ENCODE measurements at places on chromosomes 16 and 17. TPM values are rescaled to one million over a fixed set of nuclear protein-coding genes. Genes with fewer than 3 reads are reported as not detected.

DNA sequence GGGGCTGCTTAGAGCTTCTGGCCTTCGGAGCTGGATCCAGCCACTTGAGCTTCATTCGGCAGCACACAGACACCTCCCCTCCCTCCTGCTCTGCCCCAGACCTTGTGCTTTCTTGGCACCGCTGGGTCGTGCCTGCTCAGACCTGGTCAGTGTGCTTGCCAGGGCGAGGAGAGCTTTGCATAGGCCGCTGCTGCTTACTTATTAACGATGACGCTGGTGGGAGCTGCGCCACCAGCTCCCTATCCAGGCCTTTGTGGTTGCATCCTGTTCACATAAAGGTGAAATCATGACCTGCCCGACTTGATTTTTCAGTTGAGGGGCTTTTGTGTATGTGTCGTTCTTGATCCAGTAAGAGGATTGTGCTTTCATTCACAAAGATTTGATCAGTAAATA, 101.1 kb downstream of the MSI2 start:
- peak overlapping the region; percentile 66 for H3K4me3 ChIP-seq
- peaks cover 28% of the 10 kb centered on the region for H3K4me1 ChIP-seq
- H3K27ac ChIP-seq, result peak overlapping the region; percentile 83
- H3K27me3 ChIP-seq, result no peaks in the 10 kb centered on the region

The TP53 gene
- total RNA-seq, result 119 TPM

GRCh38 chr16:83994703-83995102, 26.7 kb downstream of the NECAB2 start:
- H3K4me1 ChIP-seq, result peaks cover 23% of the 10 kb centered on the region
- no peak for DNase-seq
- H3K36me3 ChIP-seq, result peaks cover 11% of the 10 kb centered on the region
- H3K27ac ChIP-seq, result peak overlapping the region; percentile 2
- H3K27me3 ChIP-seq, result peaks cover 13% of the 10 kb centered on the region

DNA sequence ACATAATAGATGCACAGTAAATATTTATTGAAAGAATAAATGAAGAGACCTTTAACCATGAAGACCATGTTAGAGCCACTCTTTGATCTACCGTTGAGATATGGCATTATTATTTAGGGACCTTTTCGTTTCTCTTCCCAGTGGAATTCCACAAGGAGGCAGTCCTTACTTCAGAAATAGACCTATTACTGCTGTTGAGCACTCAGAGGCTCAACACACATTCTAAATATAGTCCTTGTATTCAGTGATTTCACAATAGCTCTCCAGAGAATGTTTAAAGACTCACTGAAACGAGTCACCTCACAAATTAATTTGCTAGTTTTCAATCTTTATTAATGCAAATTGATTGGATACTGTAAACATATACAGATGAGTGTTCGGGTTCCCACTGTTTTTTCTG, 603.8 kb downstream of the CDH8 start:
- no peak overlapping the region for H3K4me3 ChIP-seq
- no peaks in the 10 kb centered on the region for H3K4me1 ChIP-seq
- H3K36me3 ChIP-seq, result no peaks in the 10 kb centered on the region

The TBC1D26 gene
- total RNA-seq, result not detected

- H3K4me3 ChIP-seq, result peak overlapping the region; percentile 10
- H3K36me3 ChIP-seq, result peaks cover 18% of the 10 kb centered on the region
- H3K27me3 ChIP-seq, result no peaks in the 10 kb centered on the region
- peak overlapping the region; percentile 24 for H3K27ac ChIP-seq
- peak; percentile 70 for DNase-seq
These were observed 60.5 kb downstream of the CREBBP start for GRCh38 chr16:3819746-3820724.

DNA sequence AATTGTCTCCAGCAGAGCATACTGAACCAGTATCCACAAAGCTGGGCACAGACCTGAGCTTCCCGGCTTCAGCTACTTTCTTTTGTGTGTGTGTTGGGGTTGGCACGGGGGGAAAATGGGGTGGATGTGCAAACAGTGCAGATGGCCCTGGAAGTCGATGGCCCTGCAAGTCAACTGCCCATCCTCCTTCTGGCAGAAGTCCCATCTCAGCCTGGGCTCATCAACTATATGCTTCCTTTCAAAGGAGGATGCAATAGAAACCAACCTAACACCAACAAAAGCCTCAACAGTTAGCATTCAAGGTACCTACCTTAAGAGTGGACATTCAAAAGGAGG, 55.7 kb downstream of the SOX9 start:
- H3K36me3 ChIP-seq, result no peaks in the 10 kb centered on the region
- H3K27me3 ChIP-seq, result peaks cover 27% of the 10 kb centered on the region
- H3K4me3 ChIP-seq, result no peak overlapping the region
- DNase-seq, result no peak

- H3K27me3 ChIP-seq, result no peaks in the 10 kb centered on the region
- no peak for DNase-seq
- no peaks in the 10 kb centered on the region for H3K36me3 ChIP-seq
- H3K4me1 ChIP-seq, result no peaks in the 10 kb centered on the region
- no peak overlapping the region for H3K4me3 ChIP-seq
These were observed 372.5 kb upstream of the CDH8 start for GRCh38 chr16:62408760-62409159.

- peaks cover 76% of the 10 kb centered on the region for H3K36me3 ChIP-seq
- no peak overlapping the region for H3K4me3 ChIP-seq
- no peaks in the 10 kb centered on the region for H3K27me3 ChIP-seq
- DNase-seq, result no peak
- H3K27ac ChIP-seq, result peak overlapping the region; percentile 38
These were observed 18.4 kb downstream of the CARHSP1 start for GRCh38 chr16:8850279-8850885.

GRCh38 chr17:57838453-57838852, 11.4 kb downstream of the MRPS23 start:
- H3K4me1 ChIP-seq, result no peaks in the 10 kb centered on the region
- DNase-seq, result no peak
- no peaks in the 10 kb centered on the region for H3K27me3 ChIP-seq
- H3K4me3 ChIP-seq, result no peak overlapping the region
- no peak overlapping the region for H3K27ac ChIP-seq

The OTOP2 gene
- not detected for total RNA-seq

DNA sequence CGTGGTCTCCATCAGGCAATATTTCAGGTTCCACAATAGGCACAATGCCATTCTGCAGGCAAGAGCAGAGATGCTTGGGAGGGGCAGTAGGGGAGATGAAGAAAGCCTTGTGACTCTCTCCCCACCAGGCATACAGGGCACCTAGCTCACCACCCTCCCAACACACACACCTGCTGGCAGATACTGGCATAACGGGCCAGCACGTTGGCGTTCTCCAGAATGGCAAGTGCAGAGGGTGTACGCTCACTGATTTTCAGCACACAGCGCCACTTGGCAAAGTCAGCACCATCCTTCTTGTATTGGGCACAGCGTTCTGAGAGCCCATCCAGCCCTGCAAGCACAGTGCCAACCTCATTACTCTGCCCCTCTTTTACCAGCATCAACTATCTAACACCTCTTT, 2.2 kb downstream of the ALDOC start:
- peaks cover 26% of the 10 kb centered on the region for H3K36me3 ChIP-seq
- H3K4me1 ChIP-seq, result peaks cover 18% of the 10 kb centered on the region
- H3K27me3 ChIP-seq, result no peaks in the 10 kb centered on the region
- DNase-seq, result no peak
- H3K27ac ChIP-seq, result no peak overlapping the region

DNA sequence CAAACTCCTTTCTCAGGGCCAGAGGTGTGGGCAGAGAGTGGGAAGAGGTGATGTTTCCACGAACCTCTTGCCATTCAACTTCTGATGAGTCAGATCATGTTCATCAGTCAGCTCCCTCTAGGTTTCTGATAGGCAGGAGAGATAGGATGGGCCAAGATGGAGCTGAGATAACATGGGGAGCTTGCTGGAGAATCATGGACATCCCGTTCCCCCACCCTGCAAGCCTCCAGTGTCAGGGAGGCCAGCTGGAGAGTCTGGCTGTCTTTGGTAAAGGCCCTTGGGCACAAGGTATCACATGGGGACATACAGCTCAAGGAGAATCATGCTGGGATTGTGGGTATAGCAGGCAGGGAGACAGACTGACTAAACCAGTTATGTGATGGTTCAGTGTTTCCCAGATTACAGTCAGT, 136.0 kb upstream of the IRX3 start:
- H3K4me3 ChIP-seq, result no peak overlapping the region
- DNase-seq, result no peak
- no peak overlapping the region for H3K27ac ChIP-seq
- no peaks in the 10 kb centered on the region for H3K4me1 ChIP-seq

GRCh38 chr16:67014634-67015312, 14.2 kb upstream of the CBFB start:
- H3K27me3 ChIP-seq, result peaks cover 51% of the 10 kb centered on the region
- H3K4me1 ChIP-seq, result peaks cover 9% of the 10 kb centered on the region
- peak overlapping the region; percentile 63 for H3K4me3 ChIP-seq
- DNase-seq, result no peak

DNA sequence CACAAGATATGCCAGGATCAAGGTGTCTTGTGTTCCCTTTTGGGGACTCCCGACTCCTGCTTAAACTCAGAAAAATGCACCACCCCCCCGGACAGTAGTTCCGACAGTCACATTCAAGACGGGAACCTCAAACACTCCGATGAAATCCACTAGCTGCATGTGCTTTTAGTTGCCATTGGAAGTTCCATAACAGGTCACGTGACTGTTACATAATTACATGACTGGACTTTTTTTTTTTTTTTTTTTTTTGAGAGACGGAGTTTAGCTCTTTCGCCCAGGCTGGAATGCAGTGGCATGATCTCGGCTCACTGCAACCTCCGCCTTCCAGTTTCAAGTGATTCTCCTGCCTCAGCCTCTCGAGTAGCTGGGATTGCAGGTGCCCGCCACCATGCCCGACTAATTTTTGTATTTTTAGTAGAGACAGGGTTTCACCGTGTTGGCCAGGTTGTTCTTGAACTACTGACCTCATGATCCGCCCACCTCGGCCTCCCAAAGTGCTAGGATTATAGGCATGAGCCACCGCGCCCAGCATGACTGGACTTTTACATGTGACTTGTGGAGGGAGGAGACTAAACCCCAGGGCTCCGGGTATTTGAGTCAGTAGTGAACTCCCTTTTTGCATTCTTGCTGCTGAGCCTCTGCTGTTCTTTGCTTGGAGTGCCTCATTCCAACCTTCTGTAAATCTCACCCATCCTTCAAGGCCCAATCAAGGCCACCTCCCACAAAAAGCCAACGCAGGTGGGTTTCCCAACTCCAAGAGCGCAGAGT, 1.6 kb downstream of the SIRT7 start:
- no peaks in the 10 kb centered on the region for H3K27me3 ChIP-seq
- H3K4me3 ChIP-seq, result peak overlapping the region; percentile 93
- peaks cover 92% of the 10 kb centered on the region for H3K36me3 ChIP-seq
- peak overlapping the region; percentile 71 for H3K27ac ChIP-seq
- H3K4me1 ChIP-seq, result peaks cover 57% of the 10 kb centered on the region

The EIF4A3 gene
- total RNA-seq, result 125 TPM

DNA sequence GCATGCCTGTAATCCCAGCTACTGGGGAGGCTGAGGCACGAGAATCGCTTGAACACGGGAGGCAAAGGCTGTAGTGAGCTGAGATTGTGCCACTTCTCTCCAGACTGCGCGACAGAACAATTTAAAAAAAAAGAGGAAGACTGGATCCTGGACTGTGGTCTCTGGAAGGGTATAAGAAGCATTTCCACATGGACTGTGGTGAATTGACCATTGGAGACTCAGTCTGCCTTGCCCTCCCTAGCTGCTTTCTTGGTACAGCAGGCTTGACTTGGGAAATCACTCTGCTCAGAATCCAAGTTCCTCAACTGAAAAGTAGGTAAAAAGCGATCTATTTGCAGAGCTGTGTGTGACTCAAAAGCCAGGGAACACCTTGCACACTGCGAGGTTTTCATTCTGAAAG, 1.0 kb upstream of the MGRN1 start:
- H3K36me3 ChIP-seq, result peaks cover 22% of the 10 kb centered on the region
- H3K4me1 ChIP-seq, result peaks cover 17% of the 10 kb centered on the region
- DNase-seq, result no peak

- H3K4me1 ChIP-seq, result no peaks in the 10 kb centered on the region
- no peak for DNase-seq
- H3K4me3 ChIP-seq, result no peak overlapping the region
- H3K36me3 ChIP-seq, result no peaks in the 10 kb centered on the region
- H3K27ac ChIP-seq, result no peak overlapping the region
These were observed 12.2 kb downstream of the TSPOAP1 start for GRCh38 chr17:58316260-58316960.

DNA sequence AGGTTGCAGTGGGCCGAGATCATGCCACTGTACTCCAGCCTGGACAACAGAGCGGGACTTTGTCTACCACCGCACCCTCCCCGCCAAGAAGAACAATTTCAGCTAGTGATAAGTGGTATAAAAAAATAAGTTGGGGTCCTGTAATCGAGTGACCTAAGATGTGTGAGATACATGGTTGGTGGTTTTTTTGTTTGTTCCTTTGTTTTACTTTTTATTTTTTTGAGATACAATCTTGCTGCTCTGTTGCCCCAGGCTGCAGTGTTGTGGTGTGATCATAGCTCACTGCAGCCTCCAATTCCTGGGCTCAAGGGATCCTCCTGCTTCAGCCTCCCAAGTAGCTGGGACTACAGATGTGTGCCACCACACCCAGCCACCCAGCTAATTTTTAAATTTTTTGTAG, 58.7 kb downstream of the PITPNC1 start:
- no peak overlapping the region for H3K4me3 ChIP-seq
- H3K4me1 ChIP-seq, result no peaks in the 10 kb centered on the region
- no peak for DNase-seq
- H3K27ac ChIP-seq, result no peak overlapping the region
- no peaks in the 10 kb centered on the region for H3K27me3 ChIP-seq
- H3K36me3 ChIP-seq, result no peaks in the 10 kb centered on the region

GRCh38 chr17:10094797-10095196, 103.6 kb downstream of the GAS7 start:
- H3K27ac ChIP-seq, result no peak overlapping the region
- H3K4me1 ChIP-seq, result no peaks in the 10 kb centered on the region
- DNase-seq, result no peak
- H3K36me3 ChIP-seq, result no peaks in the 10 kb centered on the region
- H3K27me3 ChIP-seq, result no peaks in the 10 kb centered on the region

- H3K4me1 ChIP-seq, result no peaks in the 10 kb centered on the region
- H3K36me3 ChIP-seq, result peaks cover 6% of the 10 kb centered on the region
- no peak for DNase-seq
- H3K4me3 ChIP-seq, result no peak overlapping the region
- no peaks in the 10 kb centered on the region for H3K27me3 ChIP-seq
- H3K27ac ChIP-seq, result no peak overlapping the region
These were observed 14.6 kb upstream of the CCDC154 start for GRCh38 chr16:1458977-1459341.

- peaks cover 12% of the 10 kb centered on the region for H3K4me1 ChIP-seq
- H3K27ac ChIP-seq, result no peak overlapping the region
- peaks cover 18% of the 10 kb centered on the region for H3K27me3 ChIP-seq
- no peak for DNase-seq
These were observed 129.7 kb downstream of the LAT start for GRCh38 chr16:29114574-29114973.

The CD68 gene
- 28.6 TPM for total RNA-seq

GRCh38 chr16:55437625-55438024, 41.4 kb upstream of the MMP2 start:
- H3K27me3 ChIP-seq, result peaks cover 35% of the 10 kb centered on the region
- DNase-seq, result no peak
- H3K4me1 ChIP-seq, result peaks cover 8% of the 10 kb centered on the region
- no peak overlapping the region for H3K4me3 ChIP-seq
- no peaks in the 10 kb centered on the region for H3K36me3 ChIP-seq

GRCh38 chr17:2517539-2517938, 5.9 kb upstream of the METTL16 start:
- no peak for DNase-seq
- no peak overlapping the region for H3K27ac ChIP-seq
- H3K4me1 ChIP-seq, result no peaks in the 10 kb centered on the region
- no peaks in the 10 kb centered on the region for H3K36me3 ChIP-seq
- no peak overlapping the region for H3K4me3 ChIP-seq
- no peaks in the 10 kb centered on the region for H3K27me3 ChIP-seq

The JPT2 gene
- 167 TPM for total RNA-seq
